Tibial nerve (tissue), 4 donors: ENCODE measurements at places on chromosomes 3 and 15. TPM values are rescaled to one million over a fixed set of nuclear protein-coding genes. Genes with fewer than 3 reads are reported as not detected.

ADGRG7 gene
- total RNA-seq, result not detected

NECTIN3 gene
- 27.2 TPM for total RNA-seq

TPRG1 gene
- total RNA-seq, result 37.3 TPM

SCG3 gene
- total RNA-seq, result not detected

GATA2 gene
- total RNA-seq, result 10.5 TPM

GUCA1C gene
- not detected for total RNA-seq

FBXL22 gene
- total RNA-seq, result not detected

PLA2G4F gene
- not detected for total RNA-seq

GOLGA8S gene
- 0.63 TPM for total RNA-seq

RASL12 gene
- total RNA-seq, result 75.3 TPM

FETUB gene
- total RNA-seq, result not detected

GALNT15 gene
- total RNA-seq, result 830 TPM

C3orf85 gene
- total RNA-seq, result not detected

LRRC31 gene
- not detected for total RNA-seq

SCN5A gene
- total RNA-seq, result 2.5 TPM

CCDC9B gene
- 19.3 TPM for total RNA-seq

XRN1 gene
- 48.1 TPM for total RNA-seq

COL8A1 gene
- total RNA-seq, result 144 TPM

MOBP gene
- total RNA-seq, result not detected

HYKK gene
- total RNA-seq, result 11.3 TPM

CHST2 gene
- total RNA-seq, result 19.7 TPM

DNAH12 gene
- total RNA-seq, result 0.30 TPM

PYGO1 gene
- 4.2 TPM for total RNA-seq

MLF1 gene
- total RNA-seq, result 17.3 TPM

SLC12A1 gene
- total RNA-seq, result not detected

AEN gene
- total RNA-seq, result 10.1 TPM

SI gene
- total RNA-seq, result not detected

MORC1 gene
- not detected for total RNA-seq

TAGLN3 gene
- not detected for total RNA-seq

SLC24A5 gene
- total RNA-seq, result 0.20 TPM
